ENCODE measurements at places on chromosomes 12 and 14.

DNA sequence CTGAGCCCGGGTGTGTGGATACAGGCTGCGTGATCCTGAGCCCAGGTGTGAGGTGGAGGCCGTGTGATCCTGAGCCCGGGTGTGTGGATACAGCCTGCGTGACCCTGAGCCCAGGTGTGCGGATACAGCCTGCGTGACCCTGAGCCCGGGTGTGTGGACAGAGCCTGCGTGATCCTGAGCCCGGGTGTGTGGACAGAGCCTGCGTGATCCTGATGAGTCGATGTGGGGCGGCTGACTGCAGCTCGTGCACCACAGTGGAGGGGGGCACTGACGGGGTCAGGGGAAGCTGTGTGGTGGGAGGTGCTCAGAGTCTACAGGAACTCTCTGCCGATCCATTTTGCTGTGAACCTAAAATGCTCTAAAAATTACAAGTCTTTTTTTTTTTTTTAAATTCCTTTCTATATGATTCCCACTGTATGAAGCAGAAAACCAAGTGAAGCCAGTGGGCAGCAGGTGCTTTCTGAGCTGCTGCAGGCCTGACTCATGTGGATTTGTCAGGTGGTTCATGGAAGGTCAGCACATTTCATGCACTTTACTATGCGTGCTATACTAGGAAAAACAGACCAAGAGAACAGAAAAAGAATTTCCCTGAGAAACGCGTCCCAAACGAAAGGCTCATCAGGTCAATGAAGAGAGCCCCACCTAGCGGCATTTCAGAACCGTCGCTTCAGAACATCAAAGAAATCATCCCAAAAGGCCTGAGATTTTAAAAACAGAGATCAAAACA, 19.3 kb downstream of the BRF1 start:
- no peak for DNase-seq

- no peak for DNase-seq
Measured at GRCh38 chr14:71891185-71891584, 41.0 kb upstream of the RGS6 start.

GRCh38 chr14:51023964-51024363, 70.9 kb downstream of the TRIM9 start:
- DNase-seq = no peak

DNA sequence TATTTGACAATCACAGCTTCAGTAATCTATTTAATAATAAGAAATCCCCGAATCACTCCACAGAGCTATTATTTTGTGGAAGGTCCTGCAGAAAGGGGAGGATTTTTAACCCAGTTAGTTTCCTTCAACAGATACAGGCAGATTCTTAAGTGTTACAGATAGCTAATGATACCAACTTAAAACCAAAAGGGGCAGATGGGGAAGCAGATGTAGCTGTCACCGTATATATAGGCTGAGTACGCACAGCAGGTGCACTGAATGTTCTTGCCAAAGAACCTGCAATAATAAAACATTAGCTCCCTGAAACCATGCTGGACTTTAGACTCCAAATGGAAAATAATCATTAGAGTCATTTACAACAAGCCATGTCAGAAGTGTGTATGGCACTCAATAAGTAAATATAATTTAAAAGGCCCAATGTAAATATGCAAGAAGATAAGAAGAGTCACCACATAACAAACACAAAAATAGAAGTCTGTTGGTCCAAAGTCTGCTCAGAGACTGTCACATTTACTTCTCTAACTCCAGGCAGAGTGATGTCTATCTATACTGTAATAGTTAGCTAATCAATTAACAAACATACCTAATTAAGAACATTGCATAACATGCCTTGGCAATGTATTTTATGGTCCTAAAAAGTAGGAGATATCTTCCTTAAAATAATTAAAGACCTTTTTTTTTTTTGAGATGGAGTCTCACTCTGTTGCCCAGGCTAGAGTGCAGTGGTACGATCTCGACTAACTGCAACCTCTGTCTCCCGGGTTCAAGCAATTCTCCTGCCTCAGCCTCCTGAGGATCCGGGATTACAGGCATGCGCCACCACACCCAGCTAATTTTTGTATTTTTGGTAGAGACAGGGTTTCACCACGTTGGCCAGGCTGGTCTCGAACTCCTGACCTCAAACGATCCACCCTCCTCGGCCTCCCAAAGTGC, 78.8 kb downstream of the SEC23A start:
- no peak for DNase-seq

DNA sequence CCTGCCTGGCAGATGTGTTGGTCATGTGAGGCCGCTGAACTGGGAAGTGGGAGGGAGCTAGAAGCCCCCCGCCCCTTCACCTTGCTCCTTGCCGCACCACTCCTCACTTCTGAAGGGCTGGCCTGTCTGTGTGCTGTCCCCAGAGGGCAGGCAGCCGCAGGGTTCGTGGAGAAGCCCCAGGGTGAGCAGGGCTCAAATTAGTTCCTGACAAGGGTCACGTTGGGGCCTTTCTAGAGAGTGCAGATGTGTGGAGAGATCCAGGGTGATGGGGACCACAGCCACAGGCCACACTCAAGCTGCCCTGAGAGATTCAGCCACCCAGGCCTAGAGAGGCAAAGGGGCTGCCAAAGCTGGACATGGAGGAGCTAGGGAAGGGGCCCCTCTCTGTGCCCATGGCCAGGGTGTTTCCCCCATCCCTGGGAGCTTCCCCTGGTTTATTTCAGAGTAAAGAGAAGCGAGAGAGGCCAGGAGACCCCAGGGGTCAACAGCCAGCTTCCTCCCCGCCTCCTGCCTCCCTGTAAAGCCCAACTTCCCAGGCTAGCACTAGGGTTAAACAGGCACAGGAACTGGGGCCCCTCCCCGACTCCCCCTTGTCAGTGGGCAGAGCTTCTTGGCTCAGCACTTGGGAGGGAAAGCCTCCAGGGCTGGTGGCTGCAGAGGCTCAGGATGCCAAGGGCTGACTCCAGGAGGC, 16.2 kb downstream of the SLC25A29 start:
- no peak for DNase-seq

GRCh38 chr12:57110104-57111030, 795 bp downstream of the STAT6 start:
- peak; percentile 47 for DNase-seq

DNA sequence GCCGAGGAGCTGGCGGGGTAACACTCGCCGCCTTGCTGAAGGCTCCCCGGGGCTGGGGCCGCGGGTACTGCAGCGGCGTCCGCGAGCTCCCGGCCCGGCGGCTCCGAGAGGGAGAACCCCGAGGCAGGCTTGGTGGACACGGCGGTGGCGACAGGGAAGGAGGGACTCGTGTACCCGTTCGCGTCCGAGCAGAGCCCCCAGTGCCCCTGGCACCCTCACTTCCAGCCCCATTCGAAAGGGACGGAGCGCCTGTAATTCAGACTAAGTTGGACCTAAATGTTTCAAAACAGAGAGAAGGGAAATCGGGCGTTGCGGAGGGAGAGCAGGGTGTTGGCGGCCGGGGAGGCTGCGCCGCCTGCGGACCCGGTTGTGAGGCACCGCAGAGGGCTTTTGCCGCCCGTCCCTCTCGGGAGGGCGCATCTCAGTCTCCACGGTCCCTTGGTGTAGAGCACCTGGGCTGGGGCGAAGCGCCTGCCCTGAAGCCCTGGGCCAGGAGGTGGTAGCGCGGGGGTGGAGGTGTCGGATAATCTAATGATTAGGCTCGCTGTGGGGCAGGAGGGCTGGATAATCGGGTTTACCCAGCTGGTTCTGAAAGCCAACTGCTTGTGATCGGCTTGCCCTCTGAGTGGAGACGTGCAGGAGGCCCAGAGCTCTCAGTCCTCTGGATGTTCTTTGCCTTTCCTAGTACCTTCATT, 771 bp downstream of the DAAM1 start:
- peak; percentile 23 for DNase-seq

GRCh38 chr12:123397400-123397799, 13.5 kb downstream of the KMT5A start:
- no peak for DNase-seq

GRCh38 chr12:102865821-102866615, 51.0 kb downstream of the PAH start:
- DNase-seq = no peak

GRCh38 chr12:25276199-25276937, 25.6 kb upstream of the KRAS start:
- peak; percentile 16 for DNase-seq

- no peak for DNase-seq
Measured at GRCh38 chr12:13241833-13242488, 45.4 kb downstream of the EMP1 start.

DNA sequence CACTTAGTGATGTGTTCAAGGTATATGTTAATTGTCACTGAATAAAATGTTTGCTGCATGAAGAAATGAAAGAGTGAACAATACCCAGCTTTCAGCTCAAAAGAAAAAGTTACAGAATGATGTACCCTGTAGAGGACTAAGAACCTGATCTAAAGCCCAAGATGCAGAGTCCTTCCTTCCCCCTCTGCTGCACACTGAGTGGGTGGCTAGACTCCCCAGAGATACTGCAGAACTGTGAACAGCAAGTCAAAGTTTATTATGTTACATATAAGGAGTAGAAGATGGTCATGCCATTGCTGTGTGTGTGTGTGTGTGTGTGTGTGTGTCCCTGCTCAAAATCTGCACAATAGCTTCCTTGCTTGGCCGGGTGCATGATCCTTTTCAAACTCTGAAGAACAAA, 83.9 kb downstream of the RPAP3 start:
- DNase-seq = no peak

DNA sequence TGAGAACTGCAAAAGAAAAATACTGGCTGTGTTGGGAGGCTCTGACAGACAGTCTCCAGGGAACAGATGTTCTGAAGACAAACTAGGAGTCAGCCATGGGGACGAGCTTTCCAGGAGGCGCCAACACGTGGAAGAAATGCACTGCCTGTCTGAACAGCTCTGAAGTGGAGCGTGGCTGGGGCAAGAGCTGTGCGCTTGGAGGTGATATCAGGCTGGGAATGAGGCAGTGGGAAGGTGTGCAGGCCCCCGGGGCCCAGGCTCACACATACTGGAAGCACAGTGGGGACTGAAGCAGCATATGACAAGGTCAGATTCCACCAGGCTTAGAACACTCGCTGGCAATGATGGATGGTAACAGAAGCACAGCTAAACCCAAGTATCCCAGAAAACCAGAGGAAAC, 17.5 kb downstream of the APPL2 start:
- no peak for DNase-seq

GRCh38 chr14:57659052-57659451, 165.4 kb upstream of the CCDC198 start:
- DNase-seq = no peak

- no peak for DNase-seq
Measured at GRCh38 chr12:2561367-2561766, 233.4 kb upstream of the FKBP4 start.

DNA sequence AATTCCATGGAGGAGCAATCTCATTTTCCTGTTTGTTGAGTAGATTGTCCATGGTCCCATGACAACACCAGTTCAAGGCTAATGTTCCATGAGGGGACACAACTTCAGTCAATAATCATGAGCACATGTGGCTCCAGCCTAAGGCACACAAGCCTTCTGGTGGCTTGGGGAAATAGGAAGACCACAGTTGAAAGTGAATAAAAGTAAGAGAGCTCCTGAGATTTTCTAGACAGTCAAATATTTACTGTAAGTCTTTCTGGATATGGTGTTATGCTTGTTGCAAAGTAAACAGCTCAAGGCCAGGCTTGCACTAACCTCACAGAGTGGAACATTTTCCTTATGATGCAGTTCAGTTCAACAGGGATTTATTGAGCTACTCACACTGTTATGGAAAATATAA, 206.9 kb upstream of the SLC38A2 start:
- no peak for DNase-seq

DNA sequence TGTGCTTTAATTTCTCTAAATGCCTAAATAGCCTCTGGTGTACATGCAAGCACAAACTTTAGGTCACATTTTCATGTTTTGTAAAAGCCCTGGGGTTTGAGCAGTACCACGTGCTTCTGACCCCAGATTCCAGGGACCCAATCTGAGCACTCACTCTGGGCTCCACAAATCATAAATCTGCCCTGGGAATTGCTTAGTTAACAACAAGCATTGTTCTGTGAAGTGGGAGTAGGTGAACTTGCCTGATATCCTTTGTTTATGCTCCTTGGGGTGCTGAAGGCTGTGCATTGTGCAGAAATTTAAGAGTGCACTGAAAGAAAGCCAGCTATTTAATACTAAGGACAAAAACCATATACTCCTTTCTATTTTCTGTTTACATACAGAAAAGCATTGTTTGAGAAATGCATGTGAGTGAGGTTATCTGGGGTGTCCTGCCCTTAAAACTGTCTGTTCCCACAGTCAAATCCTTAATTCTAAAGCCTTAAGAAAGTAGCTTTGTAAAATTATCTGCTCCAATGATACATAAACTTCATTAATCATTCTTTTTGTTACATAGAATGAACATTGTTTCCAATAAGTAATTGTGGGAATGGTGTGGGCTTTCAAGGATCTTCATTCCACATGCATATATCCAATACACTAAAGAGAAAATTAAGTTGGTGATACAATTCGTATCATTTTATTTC, 258.6 kb upstream of the NPAS3 start:
- no peak for DNase-seq

GRCh38 chr12:43112101-43112920, 439.7 kb downstream of the ADAMTS20 start:
- no peak for DNase-seq

GRCh38 chr12:76518699-76519098, 40.9 kb downstream of the OSBPL8 start:
- no peak for DNase-seq

DNA sequence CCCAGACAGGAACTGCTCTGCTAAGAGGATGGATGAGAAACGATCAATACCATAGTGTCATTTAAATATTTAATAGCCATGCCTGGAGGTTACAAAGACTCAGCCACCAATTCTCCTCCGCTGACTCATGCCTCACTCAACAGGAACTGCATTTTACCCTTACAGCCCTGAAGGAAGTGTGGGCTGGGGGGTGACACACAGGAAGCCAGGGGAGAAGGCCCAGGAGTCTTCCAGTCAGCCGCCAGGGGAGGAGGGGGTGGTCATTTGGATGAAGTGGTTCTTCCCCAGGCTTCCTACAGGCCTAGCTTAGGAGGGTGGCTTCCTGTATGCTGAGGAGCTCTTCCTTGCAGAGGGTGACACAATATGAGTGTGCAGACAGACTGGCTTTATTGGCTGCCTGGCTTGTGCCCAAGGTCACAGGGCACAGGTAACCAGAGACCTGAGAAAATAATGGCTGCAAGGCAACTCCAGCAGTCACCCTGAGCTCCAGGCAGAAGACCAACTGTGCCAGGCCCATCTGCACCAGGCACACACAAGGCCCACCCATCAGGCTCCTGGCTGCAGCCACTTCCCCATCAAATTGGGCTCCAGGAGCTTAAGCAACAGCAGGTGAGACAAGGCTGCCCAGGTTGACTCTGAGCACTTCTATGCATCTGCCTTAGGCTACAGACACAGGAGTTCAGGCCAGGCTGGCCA, 30.6 kb upstream of the RPLP0 start:
- DNase-seq = peak; percentile 68

- DNase-seq = no peak
Measured at GRCh38 chr12:126944684-126945083, 1322.3 kb upstream of the TMEM132C start.

GRCh38 chr12:122951406-122951805, 14.9 kb downstream of the ABCB9 start:
- DNase-seq = no peak

DNA sequence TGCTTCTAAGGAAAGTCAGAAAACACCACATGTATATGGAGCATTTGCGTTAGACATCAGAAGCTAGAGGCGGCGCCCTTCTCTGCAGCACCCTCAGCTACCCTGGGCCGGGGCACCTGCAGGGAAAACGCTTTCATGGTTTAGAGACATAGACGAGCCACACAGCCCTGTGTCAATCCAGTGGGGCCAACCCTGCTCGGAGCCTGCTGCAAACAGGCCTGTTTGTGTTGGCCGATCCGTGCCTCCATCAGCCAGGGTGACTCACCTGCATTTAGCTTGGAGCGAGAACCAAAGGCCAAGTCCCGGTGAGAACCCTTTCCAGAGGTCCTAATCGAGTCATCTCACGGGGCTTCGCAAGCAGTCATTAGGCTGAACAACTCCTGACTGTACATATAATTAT, 19.5 kb upstream of the FZD10 start:
- no peak for DNase-seq

All from activated gamma-delta T cell treated with Interleukin-2 at 50 U/mL for 16 hours (primary cell).